ENCODE measurements at places on chromosomes 2 and 18. TPM values are rescaled to one million over a fixed set of nuclear protein-coding genes. Genes with fewer than 3 reads are reported as not detected.

Gene TNFAIP6
- 3.3 TPM for total RNA-seq

Gene DCDC2C
- 12.1 TPM for total RNA-seq

Gene FAM110C
- 13.5 TPM for total RNA-seq

GRCh38 chr18:33694593-33694992, 116.6 kb downstream of the ASXL3 start:
- DNase-seq, result no peak

DNA sequence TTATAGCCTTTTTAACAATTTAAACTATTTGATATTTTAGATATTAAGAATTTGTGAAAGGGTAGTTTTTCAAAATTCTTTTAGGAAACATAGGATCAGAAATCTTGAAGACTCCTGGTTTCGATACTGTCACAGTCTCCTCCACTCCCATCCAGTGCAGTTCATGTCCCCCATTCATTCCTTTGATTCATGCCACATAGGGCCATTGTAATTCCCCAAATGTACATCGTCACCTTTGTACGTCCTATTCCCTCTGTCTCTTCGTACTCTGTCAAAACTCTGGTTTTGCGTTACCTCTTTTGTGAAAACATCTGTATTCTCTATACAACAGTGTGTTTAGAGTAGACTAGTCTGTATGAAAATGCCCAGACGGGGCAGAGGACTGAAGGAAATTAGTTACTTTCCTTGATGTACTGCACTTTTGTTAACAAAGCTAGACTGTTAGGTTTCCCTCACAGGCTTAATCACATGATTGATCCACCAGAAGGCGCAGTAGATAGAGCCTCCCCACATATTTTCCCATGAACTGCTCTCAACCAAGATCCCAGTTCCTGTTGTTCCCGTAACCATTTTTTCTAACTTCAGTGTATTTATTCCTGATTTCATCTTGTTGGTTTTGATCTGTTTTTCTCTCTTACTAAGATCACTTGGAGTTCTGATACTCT, 2.5 kb downstream of the MRPL35 start:
- DNase-seq, result peak; percentile 42

- DNase-seq, result no peak
Measured at GRCh38 chr2:199851883-199852282, 891 bp upstream of the FTCDNL1 start.

- no peak for DNase-seq
Measured at GRCh38 chr18:13437034-13437433, 218.5 kb downstream of the LDLRAD4 start.

Data from testis (tissue), 5 donors.